ENCODE measurements at places on chromosomes 1 and 21.
A peak's percentile ranks its signal among the peaks of the same experiment; 100 is the strongest.

GRCh38 chr1:214708321-214708955, 105.4 kb downstream of the CENPF start:
- DNase-seq: no peak

DNA sequence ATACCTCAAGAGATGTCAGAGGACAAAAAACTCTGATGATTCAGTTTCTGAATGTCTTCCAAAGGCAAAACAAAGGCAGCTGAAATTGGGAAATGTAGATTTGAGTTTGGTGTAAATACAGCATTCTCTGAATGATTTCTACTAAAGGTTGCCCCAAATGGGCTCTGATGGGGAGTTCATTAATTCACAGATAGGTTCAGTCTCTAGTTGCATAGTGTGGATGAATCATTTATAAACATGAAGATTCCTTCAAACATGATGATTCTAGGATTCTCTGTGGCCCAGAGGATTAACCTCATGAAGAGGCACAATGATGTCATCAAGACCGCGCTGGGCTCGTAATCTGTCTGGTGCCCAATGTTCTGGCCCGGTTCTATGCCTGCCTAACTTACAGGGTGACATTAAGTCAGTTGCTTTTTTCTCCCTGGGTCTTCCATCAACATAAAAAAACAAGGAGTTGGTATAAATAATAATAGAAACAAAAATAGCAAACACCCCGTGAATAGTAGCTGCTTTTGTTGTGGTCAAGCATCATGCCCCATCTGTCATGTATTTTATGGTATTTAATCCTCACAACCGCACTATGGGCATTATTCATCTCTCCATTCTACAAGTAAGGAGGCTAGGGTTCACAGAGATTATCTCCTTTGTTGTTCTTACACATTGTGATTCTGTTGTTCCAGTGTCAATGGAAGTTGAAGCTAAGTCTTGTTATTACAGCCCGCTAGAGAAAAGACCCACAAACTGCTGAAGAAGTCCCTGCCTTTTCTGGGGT, 509.6 kb upstream of the USP24 start:
- DNase-seq: no peak

- DNase-seq: no peak
These were observed 195.2 kb downstream of the RHOU start for GRCh38 chr1:228930479-228930957.

- no peak for DNase-seq
These were observed 62.0 kb downstream of the TRIM11 start for GRCh38 chr1:228344631-228345072.

DNA sequence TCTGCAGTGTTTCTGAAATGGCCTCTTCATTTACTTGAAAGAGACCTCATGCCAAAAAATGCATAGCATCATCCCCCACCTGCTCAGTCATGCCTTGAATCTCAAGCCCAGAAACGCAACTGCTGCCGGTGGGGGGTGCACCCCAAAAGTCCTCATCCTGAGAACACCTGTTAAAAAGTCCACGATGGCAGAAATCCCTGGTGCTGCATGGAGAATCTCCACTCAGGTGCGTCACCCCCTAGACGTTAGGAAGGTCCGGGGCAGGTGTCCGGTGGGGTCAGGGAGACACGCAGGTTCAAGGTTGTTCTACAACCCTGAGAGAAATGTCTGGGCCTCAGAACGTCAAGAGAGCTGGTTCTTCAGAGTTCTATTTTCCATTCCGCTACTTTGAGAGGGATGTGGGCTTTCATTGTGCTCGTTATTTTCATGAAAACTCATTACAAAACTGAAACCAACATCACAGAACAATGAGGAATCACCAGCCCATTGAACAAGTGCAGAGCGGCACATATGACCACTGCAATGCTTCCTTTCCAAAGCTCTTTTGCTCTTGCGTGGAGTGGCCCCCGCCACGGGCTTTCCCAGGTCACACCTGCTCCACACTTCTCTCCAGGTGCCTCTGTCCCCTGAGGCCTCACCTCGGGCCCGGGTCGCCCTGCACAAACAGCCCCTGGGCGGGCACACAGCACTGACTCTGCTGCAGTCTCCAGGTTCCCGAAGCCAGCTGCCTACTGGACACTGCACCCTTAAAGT, 201.9 kb downstream of the TOMM20 start:
- DNase-seq: peak; percentile 32

GRCh38 chr1:63498106-63498505, 24.9 kb downstream of the ITGB3BP start:
- no peak for DNase-seq

- DNase-seq: no peak
These were observed 64.2 kb downstream of the SERINC2 start for GRCh38 chr1:31476891-31477846.

DNA sequence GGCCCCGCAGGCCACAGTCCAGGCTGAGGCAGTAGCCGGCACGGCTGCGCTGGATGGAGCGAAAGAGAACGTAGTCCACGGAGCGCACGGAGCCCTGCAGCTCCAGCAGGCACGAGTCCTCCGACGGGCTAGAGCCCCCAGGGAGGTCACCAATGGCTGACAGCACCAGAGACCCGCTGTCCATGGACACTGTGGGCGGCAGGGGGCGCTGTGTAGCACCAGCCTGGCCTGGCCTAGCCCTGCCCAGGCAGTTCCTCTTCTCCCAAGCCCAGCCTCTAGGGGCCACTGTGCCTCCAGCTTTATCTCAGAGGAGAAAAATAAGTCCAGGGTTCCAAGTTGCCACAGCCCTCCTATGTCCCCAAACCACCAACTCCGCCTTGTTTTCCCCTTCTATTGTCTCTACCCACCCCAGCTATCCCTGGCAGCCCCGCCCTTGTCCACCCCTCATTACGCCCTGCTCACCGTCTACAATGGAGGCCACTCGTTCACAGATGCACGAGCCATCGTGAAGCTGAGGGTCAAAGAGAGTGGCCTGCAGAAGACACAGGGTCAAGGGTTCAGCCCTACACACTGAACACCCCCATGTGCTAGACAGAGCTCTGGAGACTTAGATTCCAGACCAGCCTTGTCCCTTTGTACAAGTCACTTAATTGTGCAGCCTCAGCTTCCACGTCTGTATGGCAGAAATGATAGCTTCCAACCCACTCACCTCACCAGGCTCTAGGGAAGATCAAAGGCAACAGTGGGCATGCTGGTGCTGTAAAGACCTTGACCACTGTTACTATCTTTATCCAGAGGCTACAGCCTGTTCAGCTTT, 4.4 kb downstream of the ENTREP3 start:
- peak; percentile 98 for DNase-seq

DNA sequence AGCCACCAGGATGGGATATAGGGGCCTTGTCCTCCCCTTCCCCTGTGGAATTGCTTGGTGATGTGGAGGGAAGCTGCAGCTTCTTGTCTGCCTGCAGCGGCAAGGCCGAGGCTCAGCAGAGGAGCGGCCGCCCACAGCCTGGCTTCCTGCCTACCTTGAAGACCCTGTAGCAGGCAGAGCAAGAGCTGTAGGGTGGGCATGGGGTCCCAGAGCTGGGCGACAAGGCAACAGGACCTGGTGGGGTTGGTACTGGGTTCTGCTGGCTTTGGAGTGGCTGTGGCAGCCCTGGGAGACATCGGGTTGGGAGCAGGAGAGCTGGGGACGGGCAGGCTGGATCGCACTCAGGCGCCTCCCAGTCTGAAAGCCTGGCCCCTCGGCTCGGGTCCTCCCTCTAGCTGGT, 5.7 kb upstream of the GPR153 start:
- DNase-seq: no peak

- no peak for DNase-seq
These were observed 289.0 kb upstream of the VAMP3 start for GRCh38 chr1:7482077-7482476.

- no peak for DNase-seq
These were observed 163.3 kb downstream of the BRINP2 start for GRCh38 chr1:177333936-177334595.

DNA sequence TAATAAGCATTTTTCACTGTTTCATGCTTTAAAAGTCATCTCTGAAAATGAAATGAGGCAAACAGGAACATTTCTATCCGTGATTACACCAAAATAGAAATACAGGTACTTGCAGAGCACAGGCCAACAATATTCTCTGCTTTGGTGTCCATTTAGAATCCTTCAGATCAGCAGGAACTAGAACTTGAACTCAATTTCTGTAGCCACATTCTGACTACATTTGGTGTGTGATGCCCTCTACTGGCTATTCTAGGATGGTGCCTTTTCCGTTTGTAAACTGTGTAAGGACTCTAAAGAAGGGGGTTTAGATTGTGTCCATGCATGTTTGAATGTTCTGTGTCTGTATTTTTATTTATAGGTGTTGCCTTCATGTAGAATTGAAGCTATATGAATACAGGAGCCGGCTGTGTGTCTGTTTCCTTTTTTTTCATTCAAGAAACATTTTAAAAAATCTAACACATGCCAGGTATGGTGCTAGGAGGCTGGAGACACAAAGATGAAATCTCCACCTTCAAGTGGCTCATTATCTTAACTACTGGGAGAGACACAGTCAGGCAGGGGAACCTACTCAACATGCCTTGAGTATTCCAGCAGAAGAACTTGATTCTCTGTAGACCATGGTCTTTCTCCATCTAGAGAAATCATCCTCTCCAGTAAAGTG, 7.6 kb upstream of the ZNF326 start:
- DNase-seq: no peak

DNA sequence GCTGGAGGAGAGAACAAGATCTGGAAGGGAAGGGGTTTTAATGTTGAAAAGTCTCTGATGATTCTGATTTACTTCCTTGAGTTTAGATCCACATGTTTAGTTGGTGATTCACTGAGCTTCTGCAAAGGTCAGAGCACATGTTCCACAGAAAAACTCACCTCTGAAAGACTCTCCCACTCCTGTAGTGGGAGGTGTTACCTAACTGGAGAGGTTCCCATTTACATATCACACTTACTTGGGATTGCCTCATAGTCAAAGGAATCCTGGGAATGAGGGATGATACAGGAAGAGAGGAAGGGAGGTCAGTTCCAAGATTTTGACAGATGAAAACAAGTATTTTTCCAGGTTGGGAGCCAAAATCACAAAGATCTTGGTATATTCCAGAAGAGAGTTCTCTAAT, 2.7 kb upstream of the NTNG1 start:
- no peak for DNase-seq

GRCh38 chr21:33373451-33373850, 29.8 kb upstream of the IFNGR2 start:
- DNase-seq: no peak

GRCh38 chr1:16921391-16922185, at the start of gene CROCC:
CROCC (plus strand) TSS chr1:16921931; CDS start chr1:16922019, 88 bp downstream.
- no peak for DNase-seq

DNA sequence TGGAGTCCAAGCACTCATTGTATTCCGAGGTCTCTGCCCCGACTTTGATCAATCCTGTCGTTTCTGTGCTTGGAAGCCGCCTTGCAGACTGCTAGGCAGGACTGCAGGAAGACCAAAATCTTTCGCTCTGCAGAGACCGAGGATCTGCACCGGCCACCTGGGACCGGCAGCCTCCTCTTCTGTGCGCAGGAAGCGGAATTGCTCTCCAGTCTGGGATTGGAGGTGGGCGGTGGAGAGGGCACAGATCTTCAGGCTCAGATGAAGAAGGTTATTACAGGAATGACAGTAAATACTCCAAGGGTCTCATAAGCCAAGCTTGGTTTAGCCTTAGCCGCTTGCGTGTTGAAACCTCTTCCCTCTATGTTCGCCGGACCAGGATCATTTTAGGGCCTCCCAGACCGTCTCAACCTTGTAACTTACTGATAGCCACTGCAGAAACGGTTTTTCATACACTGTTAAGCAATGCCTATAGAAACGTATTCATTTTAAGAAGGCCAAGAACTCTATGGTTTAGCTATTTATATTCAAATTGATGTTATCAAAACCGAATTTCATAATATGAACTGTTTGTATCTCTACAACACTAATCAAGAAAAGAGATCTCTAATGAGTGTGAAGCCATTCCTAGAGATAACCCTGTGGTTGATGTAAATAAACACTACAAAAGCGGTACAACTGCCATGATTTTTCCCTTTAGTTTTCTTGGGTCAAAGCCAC, 1.1 kb downstream of the MIA3 start:
- DNase-seq: no peak

- DNase-seq: no peak
These were observed 9.0 kb upstream of the CGN start for GRCh38 chr1:151502035-151502700.

DNA sequence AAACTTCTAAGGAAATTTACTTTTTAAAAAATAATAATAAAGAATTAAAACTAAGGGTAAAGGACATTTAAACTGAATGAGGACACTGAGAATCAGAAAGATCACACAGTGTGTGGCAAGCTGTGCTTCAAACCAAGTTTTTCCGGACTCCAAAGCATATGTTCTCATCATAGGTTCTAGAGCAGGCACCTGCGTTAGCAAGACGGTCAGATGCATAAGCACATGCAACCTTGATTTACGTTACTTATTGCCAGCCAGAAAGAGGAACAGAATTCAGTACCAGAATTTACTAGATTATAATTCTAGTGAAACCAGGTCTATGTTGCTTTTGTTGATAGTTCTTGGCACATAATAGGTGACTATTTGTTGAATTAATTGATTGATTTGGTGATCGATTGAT, 6.2 kb upstream of the LBR start:
- no peak for DNase-seq

GRCh38 chr1:164958982-164959768, 397.3 kb downstream of the LMX1A start:
- DNase-seq: no peak

GRCh38 chr1:231933711-231934626, 307.4 kb downstream of the DISC1 start:
- no peak for DNase-seq

- no peak for DNase-seq
These were observed 244.0 kb downstream of the DNM3 start for GRCh38 chr1:172085317-172085716.

- DNase-seq: no peak
These were observed 162.9 kb downstream of the TRABD2B start for GRCh38 chr1:47834326-47834725.

DNA sequence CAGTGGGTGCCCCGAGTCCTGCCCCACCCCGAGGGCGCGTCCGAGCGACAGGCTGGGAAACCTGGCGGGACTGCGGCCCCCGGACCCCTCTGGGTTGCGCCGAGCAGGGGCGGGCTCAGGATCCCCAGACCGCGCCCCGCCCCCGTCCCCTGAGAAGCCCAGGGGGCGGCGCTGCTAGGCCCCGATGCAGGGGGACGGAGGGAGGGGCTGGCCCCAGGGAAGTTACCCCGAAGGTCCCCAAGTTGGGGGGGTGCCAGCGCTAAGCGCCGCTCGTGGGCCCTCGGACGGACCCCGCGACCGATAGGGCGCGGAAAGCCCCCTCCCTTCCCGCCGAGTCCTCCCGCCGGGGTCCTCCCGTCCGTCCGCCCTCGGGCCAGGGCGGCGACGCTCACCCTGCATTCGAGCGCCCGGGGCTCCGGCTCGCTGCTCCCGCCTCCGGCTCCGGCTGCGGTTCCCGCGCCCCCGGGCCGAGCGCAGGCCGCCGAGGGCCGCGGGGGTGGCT, 414 bp downstream of the GPR153 start:
- DNase-seq: no peak

GRCh38 chr1:25889470-25889869, 14.0 kb upstream of the PAQR7 start:
- no peak for DNase-seq

GRCh38 chr1:244069326-244069898, 18.3 kb downstream of the ZBTB18 start:
- DNase-seq: no peak

Data from stimulated activated CD4-positive, alpha-beta T cell treated with anti-CD3 and anti-CD28 coated beads, Interleukin-12 subunit alpha, Interleukin-12 subunit beta, amount 100 ng/mL, for 4 hours (primary cell).